ENCODE measurements at places on chromosomes 2 and 18.

DNA sequence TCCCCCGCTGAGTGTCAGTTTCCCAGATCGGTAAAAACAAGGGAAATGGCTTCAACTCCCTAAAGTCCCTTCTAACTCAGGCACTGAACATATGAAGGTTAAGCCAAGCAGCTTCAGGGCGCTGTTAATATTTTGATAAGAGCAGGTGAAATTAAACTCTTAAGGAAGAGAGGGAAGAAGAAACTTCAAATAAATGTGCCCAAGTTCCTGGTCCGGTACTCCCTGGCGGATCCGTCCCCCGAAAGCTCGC, 564 bp downstream of the TRABD2A start:
- DNase-seq: no peak

DNA sequence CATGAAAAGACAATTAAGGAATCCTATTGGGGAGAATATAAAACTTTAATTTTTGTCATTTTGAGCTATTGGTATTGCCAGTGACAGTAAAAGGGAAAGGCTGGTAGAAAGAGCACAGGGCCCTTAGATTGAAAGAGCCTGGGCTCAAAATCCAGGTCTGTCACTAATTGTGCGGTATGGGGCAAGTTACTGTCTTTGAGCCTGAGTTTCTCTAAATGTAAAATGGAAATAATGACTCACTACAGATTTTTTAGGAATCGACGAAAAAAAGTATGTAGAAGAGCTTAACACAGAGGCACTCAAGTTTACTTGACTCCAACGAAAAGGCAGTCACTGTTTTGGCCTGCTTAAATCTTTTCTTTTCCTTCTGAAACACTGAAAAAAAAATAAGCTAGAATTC, 7.0 kb downstream of the NDUFV2 start:
- DNase-seq: peak; percentile 53

DNA sequence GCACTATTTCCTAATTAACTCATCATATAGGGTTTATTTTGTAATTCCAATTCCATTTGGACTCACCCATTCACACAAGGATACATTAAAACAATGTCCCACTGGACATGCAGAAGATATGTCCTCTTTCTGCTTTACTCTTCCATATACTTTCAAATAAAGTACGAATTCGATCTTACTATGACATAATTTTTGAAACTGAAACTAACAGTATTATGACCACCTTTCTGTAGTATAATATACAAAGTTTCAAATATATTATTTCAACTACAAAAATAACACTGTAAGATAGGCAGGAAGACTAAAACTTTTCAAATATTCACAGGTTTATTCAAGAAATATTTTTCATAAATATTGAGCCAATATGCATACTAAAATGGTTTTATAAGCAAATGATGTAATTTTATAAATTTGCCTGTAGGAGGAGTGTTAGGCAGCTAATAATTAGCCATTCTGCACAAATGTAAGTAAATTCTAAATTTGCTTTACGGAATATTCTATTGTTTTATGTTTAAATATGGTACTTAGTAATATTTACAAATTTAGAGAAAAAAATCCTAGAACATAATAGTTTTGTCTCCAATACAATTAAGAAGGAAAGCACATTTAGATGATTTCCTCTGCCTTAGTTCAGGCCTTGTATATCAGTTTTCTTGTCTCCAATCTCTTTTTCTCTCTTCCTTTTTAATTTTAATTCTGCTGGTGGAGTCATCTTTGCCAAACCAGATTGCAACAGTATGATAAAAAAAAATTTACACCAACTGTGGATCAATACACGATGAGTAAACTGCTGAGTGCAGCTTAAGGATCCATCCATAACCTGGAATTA, 85.9 kb downstream of the CERKL start:
- DNase-seq: peak; percentile 25

GRCh38 chr2:213279971-213280370, 4.3 kb upstream of the SPAG16 start:
- peak; percentile 42 for DNase-seq

GRCh38 chr18:29234751-29235150, 1057.8 kb upstream of the CDH2 start:
- no peak for DNase-seq

- peak; percentile 14 for DNase-seq
Observed at GRCh38 chr2:96788442-96789244, 27.4 kb upstream of the CNNM3 start.

DNA sequence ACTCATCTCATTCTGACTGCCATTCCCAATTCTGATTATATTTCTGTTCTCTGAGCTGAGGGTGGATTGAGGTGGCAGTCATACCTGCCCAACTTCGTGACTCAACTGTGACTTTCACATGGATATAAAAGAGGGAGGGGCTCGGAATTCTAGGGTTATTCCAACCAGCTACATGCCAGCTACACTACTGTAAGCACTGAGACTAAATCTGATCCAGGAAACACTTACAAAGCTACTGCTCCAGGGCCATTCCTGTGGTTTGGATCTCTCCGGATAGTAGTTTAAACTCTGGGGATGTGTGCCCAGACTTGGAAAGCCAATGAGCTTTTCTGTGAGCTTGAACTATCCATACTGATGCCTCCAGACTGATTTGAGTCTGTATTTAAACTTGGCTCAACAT, 7.9 kb downstream of the MAP2 start:
- peak; percentile 25 for DNase-seq

DNA sequence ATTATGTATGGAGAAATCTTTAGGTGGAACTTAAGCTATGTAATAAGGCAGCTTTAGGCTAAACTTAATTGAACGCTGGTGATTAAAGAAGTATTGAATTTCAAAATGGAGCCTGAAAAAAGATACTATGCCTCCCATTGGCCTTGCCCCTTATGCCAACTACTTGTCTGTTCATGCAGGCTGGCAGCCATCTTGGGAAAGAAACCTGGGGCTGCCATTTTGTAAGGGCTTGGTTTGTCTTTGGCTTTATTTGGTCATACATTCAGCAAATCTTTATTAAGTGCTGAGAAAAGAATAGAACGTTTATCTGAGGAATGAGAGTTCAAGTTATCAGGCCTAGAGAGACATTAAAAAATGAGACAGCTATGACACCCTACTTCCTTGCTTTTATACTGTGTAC, 231.3 kb downstream of the KCNE4 start:
- no peak for DNase-seq

DNA sequence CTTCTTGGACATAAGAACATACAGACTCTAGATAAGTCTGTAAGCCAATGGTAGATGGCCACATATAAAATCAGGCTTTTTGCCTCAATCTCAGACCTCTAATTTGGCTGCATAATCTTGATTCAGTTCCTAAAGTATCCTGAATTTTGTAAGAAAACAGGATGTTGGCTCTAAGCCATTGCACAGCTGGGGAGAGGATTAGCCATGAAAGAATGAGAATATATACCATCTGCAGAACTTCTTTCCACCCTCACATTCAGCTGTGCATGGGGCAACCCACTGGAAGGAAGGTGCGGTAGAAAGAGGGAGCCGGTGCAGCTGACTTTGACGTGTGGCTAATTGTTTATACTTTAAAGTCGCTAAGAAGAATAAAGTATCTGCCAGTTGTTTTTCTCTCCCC, 1061.6 kb upstream of the FAM98A start:
- no peak for DNase-seq

GRCh38 chr2:3243804-3244203, 133.8 kb downstream of the EIPR1 start:
- DNase-seq: no peak

DNA sequence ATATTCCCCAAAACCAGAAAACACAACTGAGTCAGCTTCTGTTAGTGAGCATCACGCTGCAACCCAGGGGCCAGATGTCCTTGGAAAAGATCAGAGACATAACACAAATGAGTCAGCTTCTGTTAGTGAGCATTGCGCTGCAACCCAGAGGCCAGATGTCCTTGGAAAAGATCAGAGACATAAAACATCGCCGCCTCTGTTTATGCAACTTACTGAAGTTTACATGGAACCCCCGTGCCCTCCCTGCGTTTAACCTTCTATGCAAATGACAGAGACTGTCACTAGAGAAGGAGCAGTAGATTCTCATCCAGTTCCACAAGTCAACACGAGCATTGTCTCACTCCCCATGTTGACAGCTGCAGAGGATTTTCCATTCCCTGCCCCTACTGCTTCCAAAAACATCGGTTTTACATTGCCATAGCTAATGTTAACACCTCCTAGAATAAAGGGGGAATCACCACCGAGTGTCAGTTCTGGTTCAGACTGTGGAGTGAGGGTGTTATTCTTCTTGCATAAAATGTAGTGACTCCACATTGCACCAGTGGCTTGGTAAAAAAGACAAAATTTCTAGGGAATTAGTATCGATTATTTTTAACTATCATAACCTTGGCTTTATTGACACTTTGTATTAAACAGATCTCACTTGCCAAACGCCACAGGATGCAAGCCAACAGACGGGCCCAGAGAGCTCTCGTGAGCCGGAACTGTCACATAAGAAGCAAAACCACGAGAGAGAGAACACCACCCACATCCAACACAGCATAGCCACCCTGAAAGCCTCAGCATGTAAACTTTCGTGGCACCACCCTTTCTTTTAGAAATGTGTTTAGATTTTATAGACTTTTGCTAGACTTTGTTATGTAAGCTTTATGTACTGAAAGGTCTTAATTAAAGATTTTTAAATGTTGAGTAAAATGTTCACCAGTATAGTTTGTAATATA, 87.7 kb downstream of the SH3YL1 start:
- DNase-seq: no peak

DNA sequence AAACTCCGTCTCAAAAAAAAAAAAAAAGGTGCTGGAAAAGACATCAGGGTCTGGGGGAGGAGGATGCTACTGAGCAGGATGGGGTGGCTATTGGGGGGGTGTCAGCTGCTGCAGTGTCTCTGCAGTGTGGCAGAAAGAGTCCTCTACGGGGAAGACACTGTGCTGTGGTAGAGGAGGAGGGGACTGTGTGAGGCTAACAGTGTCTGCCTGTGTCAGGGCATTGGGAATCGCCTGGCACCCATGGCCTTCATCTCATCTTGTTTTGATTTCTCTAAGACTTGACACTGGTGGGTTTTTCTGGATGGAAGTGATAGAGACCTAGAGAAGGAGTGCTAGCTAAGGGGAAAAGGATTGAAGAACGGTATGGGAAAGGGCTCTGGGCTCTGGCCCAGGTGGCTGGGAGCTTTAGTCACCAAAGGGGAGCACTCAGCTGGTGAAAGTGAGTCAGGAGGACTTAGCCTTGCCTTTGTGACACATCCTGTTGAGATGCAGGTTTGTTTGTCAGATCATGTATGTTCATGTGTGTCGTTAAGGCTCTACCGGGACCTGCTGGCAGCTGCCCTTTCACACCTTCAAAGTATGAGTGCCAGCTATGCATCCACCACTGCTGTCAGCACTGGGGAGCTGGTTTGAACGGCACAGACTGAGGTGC, 58.0 kb downstream of the FARP2 start:
- no peak for DNase-seq

DNA sequence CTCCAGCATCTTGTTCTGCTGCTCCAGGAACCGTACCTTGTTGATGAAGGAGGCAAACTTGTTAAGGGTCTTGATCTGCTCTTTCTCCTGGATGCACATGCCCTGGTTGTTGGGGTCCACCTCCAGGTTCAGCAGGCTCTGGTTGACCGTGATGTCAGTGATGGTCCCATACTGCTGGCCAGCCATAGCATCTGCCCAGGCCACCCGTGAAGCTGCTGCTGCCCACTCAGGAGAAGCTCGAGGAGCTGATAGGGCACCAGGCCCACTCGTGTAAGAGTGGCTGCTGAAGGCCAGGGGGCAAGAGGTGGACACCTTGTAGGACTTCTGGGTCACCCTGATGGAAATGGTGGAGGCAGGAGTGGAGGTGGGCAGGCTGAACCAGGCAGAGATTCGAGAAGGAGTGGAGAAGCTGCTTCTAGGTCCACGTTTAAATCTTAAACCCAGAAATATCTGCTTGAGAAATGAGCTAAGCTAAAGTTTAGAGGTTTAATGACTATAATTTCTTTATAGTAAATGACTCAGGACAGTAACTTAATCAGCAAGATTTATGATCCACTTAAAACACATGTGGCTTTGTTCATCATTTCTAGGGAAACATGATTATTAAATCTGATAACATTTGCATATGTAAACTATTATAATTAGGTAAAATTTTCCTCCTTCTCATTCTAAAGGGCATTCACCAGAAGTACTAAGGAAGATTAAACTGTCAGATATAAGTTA, 358.7 kb upstream of the SETBP1 start:
- no peak for DNase-seq

- DNase-seq: no peak
Observed at GRCh38 chr2:2655453-2656114, 324.5 kb upstream of the MYT1L start.

GRCh38 chr18:74454279-74454751, 2.8 kb downstream of the DIPK1C start:
- DNase-seq: no peak

GRCh38 chr18:76985156-76985950, 147.2 kb downstream of the MBP start:
- no peak for DNase-seq
